ENCODE measurements at places on chromosomes 6 and 20.

DNA sequence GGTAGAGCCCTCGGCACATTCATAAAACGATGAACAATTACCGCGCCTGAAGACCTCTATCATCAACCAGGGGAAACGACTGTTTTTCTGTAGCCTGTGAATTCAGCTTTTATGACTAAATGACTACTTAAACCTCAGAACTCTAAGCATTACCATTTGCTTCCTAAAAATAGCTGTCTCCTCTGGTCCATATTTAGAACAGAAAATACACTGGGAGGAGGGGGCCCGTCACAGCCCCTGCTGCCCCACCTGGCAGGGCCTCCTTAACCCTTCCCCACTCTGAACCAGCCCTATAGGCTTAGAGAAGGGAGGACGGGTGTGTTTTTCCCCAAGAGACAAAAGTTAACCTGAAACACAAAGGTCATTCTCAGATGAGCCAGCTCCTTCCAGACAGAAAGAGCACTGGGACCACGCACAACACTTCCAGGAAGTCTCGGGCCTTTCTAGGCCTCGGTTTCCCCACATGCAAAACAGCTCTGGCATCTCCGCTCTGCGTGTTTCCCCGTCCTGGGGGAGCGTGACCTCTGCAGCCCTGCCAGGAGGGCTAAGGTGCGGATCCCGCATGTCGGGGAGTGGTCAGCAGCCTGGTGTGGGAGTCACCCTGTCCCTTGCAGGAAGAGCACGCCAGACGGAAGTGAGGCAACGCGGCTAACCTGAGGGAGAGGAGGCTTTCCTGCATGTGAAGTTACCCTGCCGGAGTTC, 193.9 kb downstream of the DLL1 start:
- DNase-seq = no peak

DNA sequence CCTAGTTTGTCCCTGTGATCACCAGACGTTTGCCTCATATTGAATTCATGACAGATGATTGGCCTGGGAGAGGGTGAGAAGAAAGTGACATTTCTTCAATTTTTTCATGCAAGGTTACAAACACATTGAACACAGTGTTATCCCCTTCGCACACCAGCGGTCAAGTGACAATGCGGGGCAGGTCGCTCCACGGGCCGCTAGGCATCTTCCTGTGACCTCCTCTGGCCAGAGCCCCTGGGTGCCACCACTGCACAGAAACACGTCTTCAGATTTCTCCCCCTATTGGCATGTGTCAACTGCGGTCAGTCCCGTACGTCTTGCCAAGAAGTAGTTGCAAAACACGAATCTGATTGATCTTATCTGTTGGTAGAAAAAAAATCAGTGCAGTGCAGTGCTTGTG, 97.1 kb downstream of the PXDC1 start:
- no peak for DNase-seq

- no peak for DNase-seq
Observed at GRCh38 chr6:150936021-150936555, 70.6 kb downstream of the MTHFD1L start.

DNA sequence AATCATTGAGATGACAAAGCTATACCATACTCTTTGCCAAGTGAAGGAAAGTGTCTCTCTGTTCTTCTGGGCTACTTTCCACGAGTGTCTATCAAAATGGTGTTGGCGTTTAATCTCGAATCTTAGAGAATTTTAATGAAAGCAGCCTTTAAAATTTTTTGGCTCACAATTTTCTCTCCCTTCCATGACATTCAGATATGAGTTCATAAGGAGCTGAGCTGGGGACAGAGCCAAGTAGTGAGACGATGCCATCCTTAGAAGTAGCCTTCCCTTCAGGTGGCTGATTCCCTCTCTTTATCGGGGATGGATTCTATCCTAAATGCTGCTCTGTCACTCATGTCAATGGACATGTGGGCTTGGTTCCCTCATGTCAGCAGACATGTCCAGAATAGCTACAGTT, 132.8 kb downstream of the GRM1 start:
- DNase-seq = no peak

GRCh38 chr6:14728396-14729024, 517.4 kb upstream of the JARID2 start:
- no peak for DNase-seq

GRCh38 chr6:38579010-38579628, 60.6 kb downstream of the BTBD9 start:
- no peak for DNase-seq

GRCh38 chr6:141728330-141728729, 404.4 kb upstream of the GJE1 start:
- no peak for DNase-seq

DNA sequence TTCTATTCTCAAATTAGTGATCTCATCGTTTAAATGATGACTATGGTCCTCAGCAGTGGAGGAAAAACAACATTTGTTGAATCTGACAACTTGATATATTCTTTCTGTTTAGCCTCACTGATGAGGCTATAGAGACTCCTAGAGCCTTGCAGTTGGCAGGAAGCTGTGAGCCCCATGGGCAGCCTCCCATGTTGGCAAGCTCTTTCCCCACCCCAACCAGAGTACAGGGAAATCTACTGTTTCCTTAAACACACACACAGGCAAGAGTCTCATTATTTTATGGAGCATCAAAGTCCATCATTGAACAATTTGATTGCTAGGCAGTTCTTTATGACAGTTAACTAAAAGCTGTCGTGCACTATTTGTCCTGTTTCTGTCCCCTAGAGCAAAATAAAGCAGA, 498.2 kb upstream of the CITED2 start:
- no peak for DNase-seq

GRCh38 chr6:36280467-36280866, 10.6 kb downstream of the PNPLA1 start:
- no peak for DNase-seq

Measured in stimulated activated CD4-positive, alpha-beta T cell treated with anti-CD3 and anti-CD28 coated beads, Interleukin-12 subunit alpha, Interleukin-12 subunit beta, amount 100 ng/mL, for 4 hours (primary cell).